Kidney (tissue), 22 donors: ENCODE measurements at places on chromosomes 1 and 21. TPM values are rescaled to one million over a fixed set of nuclear protein-coding genes. Genes with fewer than 3 reads are reported as not detected.
A peak's percentile ranks its signal among the peaks of the same experiment; 100 is the strongest.

Gene RCC2
- 46.8 TPM for total RNA-seq

Gene AMY1C
- total RNA-seq: not detected

Gene RAB3B
- 0.72 TPM for total RNA-seq

Gene AUNIP
- 0.38 TPM for total RNA-seq

Gene KRTAP12-2
- total RNA-seq: not detected

Gene C1orf141
- total RNA-seq: not detected

GRCh38 chr1:5053744-5054143 lies 399.3 kb downstream of the AJAP1 start:
- no peaks in the 10 kb centered on the region for H3K36me3 ChIP-seq
- no peak overlapping the region for H3K4me3 ChIP-seq
- H3K27me3 ChIP-seq: no peaks in the 10 kb centered on the region
- H3K4me1 ChIP-seq: no peaks in the 10 kb centered on the region

- H3K4me1 ChIP-seq: peaks cover 9% of the 10 kb centered on the region
- DNase-seq: no peak
Observed at GRCh38 chr1:179230251-179230650, 774 bp upstream of the ABL2 start.

GRCh38 chr1:178283409-178283808 lies 189.5 kb downstream of the RASAL2 start:
- H3K27me3 ChIP-seq: no peaks in the 10 kb centered on the region
- no peak for DNase-seq
- H3K4me1 ChIP-seq: no peaks in the 10 kb centered on the region
- no peaks in the 10 kb centered on the region for H3K36me3 ChIP-seq
- H3K27ac ChIP-seq: no peak overlapping the region

GRCh38 chr1:939511-940106 lies 15.9 kb downstream of the SAMD11 start:
- DNase-seq: peak; percentile 84
- no peaks in the 10 kb centered on the region for H3K36me3 ChIP-seq
- no peaks in the 10 kb centered on the region for H3K27me3 ChIP-seq
- H3K4me3 ChIP-seq: no peak overlapping the region
- peak overlapping the region; percentile 47 for H3K27ac ChIP-seq
- H3K4me1 ChIP-seq: no peaks in the 10 kb centered on the region

GRCh38 chr21:32580949-32581348 lies 4.4 kb downstream of the TCP10L start:
- no peaks in the 10 kb centered on the region for H3K4me1 ChIP-seq
- H3K36me3 ChIP-seq: peaks cover 2% of the 10 kb centered on the region
- H3K4me3 ChIP-seq: no peak overlapping the region

GRCh38 chr1:111856411-111857185 lies 100.9 kb downstream of the DDX20 start:
- no peak overlapping the region for H3K4me3 ChIP-seq
- no peaks in the 10 kb centered on the region for H3K4me1 ChIP-seq
- H3K27me3 ChIP-seq: peaks cover 2% of the 10 kb centered on the region
- H3K36me3 ChIP-seq: no peaks in the 10 kb centered on the region
- H3K27ac ChIP-seq: no peak overlapping the region
- no peak for DNase-seq

DNA sequence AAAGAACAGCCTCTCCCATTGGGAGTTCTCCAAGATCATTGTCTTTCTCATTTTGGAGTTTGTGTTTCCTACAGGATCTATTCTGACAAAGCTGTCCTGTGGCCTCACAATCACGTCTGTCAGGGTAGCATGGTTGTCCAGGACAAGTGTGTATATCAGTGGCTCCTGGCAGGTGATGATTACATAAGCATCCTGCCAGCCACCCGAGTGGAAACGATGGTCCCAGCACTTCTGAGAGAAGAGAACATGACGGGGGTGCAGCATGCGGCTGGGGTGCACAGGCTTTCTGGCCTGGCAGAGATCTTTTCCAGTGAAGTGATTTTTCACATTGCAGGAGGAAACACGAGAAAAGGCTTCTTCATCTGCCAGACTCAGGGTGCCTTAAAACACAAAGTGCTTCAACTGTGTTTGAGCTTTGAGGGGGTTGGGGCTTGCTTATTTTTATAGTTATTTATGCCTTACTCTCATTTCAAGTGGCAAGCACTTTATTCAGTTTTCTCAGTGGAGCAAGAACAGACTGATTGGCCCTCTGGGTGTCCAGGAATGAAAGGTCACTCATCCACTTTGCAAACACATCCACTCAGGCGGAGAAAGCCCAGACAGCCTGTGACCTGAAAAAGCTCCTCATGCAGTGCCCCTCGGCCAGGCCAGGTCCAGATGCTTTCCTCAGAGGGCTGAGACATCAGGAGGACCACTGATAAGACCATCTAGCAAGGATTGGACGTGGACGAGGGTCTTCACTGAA lies 186.0 kb downstream of the DUSP10 start:
- H3K27me3 ChIP-seq: no peaks in the 10 kb centered on the region
- no peaks in the 10 kb centered on the region for H3K4me1 ChIP-seq
- H3K4me3 ChIP-seq: no peak overlapping the region
- H3K36me3 ChIP-seq: no peaks in the 10 kb centered on the region
- DNase-seq: no peak

- no peaks in the 10 kb centered on the region for H3K4me1 ChIP-seq
- DNase-seq: no peak
- H3K4me3 ChIP-seq: no peak overlapping the region
Observed at GRCh38 chr1:39082811-39083576, 56.8 kb downstream of the NDUFS5 start.
